ENCODE measurements at places on chromosomes 4 and X.
A peak's percentile ranks its signal among the peaks of the same experiment; 100 is the strongest.

- peak; percentile 96 for DNase-seq
Observed at GRCh38 chrX:14029425-14030173, at the start of gene GEMIN8. TSS of gene GEMIN8 (minus strand) at chrX:14029892. CDS start at chrX:14021478, 8,414 bp downstream.

- no peak for DNase-seq
Observed at GRCh38 chr4:128916832-128917231, 107.3 kb downstream of the JADE1 start.

DNA sequence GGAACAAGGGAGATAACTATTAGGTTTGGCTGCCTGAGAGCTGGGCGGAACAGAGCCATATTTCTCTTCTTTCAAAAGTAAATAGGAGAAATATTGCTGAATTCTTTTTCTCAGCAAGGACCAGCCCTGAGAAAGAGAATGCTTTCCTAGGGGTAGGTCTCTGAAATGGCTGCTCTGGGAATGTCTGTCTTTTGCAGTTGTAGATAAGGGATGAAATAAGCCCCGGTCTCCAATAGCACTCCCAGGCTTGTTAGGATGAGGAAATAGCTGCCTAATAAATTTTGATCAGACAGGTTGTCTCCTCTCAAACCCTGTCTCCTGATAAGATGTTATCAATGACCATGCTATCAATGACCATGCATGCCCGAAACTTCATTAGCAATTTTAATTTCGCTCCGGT, 207.8 kb upstream of the KIT start:
- DNase-seq = no peak

DNA sequence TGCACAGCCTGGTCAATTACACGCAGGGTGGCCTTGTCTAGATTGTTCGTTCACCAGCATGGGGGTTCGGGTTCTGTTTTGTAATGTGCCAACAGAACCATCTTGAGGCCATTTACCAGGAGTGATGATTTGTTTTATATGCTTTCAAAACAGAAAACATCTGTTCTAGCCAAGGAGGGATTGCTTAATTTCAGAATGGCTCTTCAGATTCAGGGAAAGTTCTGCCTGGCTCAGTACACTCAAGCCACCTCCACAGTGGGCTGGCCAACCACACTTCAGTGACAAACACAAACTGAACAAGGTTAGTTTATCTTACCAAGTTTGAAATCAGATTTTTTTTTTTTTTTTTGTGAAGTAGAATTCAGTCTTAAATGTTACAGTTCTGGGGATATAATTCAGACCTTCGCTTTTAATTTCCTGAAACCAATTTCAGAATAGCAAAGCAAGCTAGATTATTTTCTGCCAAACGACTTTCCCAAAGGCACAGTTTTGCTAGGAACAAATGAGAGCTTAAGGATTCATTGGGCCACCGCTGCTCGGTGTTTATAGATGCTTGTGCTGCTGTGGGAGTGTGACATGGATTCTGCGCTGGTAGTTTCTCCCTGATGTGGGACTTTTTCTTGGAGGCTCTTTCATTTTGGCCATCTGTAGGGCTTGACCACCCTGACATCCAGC, 23.4 kb downstream of the SMS start:
- DNase-seq = no peak

DNA sequence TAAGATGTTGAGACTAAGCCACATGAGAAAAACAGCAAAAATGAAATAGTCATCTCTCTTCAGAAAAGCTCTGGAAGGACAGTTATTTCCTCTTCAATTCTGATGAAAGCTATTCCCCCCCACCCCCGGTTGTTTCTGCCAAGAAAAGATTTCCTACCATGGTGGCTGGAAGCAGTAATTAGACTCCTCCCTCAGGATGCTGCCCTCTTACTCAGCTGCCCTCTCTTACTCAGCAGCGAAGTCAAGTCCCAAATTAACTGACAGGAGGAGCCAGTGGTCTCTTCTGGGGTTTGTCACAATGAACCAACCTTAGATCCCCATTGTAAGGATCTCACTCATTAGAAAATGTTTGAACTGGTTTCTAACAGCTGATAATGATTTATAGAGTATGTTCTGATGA, 38.0 kb downstream of the GPM6B start:
- no peak for DNase-seq

- DNase-seq = no peak
Observed at GRCh38 chrX:50700921-50701320, 113.1 kb downstream of the SHROOM4 start.

DNA sequence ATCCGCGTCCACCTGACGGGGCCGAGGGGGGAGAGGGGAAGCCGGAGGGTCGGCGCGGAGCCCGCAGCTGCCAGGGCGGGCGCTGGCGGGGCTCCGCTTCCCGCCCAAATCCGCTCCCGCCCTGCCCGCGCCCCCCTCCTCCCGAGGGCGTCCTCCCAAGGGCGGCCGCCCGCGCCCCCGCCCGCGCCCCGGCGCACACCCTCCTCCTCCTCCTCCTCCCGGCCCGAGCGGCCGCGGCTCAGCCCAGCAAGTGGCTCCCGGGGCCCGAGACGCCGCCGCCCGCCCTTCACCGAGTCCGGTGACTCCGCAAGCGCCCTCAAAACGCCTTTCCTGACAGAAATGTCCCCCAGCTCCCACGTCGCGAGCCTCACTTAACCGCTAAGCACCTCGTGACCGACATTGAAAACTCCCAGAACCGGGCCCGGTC, 487 bp downstream of the HMGB2 start:
- peak; percentile 26 for DNase-seq

- DNase-seq = no peak
Observed at GRCh38 chr4:120829113-120829831, 93.3 kb downstream of the PRDM5 start.

GRCh38 chr4:20544645-20545044, 155.6 kb upstream of the PACRGL start:
- DNase-seq = peak; percentile 71

DNA sequence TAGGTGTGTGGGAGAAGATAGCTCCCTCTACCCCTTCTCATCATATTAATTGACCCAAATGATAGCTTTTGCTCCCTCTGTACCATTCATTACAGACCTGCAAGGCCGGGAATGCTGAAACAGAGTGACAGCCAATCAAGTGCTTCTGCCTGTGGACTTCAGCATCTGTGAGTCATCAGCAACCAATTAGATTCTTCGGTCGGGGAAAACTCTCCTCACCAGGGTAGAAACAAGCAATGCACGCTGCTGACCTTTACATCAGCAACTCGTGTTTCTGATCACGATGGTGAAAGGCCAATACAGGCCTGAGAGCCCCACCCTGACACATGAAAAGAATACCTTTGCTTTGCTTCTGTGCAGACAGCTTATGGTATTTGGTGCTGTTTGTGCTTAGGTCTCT, 347.2 kb upstream of the DDX53 start:
- no peak for DNase-seq

DNA sequence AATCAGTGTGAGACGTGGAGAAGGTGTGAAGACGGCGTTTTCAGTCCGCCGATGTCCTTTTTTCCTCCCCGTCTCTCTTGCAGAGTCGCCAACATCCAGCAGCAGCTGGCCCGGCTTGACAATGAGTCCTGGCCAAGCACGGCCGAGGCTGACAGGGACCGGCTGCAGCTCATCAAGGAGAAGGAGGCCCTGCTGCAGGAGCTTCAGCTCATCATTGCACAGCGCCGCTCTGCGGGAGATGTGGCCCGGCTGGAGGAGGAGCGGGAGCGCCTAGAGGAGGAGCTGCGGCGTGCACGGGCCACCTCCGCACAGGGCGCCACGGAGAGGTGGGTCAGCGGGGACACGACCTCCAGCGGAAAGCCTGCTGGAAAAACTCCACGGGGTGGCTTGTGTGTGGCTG, 47.1 kb upstream of the CLCN4 start:
- DNase-seq = no peak

DNA sequence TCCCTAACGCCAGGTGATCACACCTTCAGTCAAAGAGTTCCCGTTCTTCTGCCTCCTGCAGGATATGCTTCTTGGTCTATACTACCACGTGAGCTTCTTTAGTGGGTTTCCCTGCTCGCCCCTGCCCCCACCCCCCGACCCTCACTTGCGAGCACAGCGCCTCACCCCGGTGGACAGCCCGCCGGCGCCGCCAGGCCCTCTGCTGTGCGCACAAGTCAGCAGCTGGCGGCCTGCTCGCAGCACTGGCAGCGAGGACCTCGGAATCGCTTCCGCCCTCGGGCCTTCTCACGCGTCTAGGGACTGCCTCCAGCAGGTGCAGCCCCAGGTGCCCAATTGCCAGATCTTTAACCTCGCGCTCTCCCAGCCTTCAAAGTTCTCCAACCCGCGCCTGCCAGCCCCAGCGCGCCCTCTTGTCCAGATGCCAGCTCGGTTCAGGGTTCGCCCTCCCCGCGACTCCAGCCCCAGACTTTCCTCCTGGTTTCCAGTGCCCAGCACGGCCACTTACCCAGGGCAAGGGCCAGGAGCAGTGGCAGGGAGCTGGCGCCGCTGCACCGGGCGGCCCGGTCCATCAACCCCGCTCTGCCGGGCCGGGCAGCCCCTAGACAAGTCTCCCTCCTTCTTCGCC, 454 bp downstream of the BTC start:
- DNase-seq = peak; percentile 74

- DNase-seq = peak; percentile 38
Observed at GRCh38 chr4:128787509-128788311, 21.8 kb upstream of the JADE1 start.

GRCh38 chrX:18674417-18674787, 2.5 kb upstream of the RS1 start:
- no peak for DNase-seq

DNA sequence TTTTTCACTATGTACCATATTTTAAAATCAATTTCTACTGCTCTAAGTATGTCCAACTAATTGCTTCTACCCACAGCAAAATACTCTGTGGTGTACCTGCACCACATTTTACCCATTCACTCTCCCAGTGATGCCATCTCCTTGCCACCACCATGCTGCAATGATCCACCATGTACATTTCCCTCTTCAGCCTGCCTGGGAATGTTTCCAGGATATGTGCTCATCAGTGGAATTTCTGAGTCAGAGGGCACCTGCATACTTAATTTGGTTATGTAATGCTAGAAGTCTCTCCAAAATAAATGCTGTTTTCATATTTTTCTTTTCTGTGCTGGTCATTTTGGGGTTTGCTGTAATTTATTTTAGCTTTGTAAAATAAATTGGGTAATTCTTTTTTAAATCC, 33.2 kb upstream of the OCIAD2 start:
- no peak for DNase-seq

DNA sequence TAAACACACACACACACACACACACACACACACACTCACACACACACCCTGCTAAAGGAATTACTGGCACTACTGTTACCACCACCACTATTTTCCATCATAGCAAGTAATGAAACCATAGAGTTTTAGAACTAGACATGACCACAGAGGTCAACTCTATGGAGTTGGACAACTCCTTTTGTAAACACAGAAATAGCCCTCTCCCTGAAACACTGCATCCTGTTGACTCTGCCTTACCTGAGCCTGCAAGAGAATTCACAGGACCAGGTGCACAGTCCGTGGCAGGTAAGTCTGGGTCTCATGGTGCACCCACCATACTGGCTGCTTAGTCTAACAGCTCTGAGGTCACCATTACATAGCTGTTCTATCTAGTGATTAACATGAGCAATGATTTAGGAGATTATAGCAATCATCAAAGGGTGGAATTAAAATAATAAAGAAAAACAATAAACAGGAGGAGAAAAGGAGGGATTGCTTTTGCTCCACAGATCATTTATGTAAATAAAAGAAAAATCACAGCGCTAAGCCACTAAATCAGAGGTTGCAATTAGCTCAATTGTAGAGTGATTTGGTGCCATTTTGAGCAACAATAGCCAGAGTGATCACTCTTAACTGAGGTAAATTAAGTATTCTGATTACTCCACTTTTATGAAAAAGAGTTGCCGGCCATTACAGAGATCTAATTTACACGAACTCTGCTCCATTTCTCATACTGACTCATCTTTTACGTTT, 340.0 kb upstream of the RASGEF1B start:
- DNase-seq = peak; percentile 75

GRCh38 chr4:37338972-37339371, 94.4 kb downstream of the NWD2 start:
- DNase-seq = no peak

DNA sequence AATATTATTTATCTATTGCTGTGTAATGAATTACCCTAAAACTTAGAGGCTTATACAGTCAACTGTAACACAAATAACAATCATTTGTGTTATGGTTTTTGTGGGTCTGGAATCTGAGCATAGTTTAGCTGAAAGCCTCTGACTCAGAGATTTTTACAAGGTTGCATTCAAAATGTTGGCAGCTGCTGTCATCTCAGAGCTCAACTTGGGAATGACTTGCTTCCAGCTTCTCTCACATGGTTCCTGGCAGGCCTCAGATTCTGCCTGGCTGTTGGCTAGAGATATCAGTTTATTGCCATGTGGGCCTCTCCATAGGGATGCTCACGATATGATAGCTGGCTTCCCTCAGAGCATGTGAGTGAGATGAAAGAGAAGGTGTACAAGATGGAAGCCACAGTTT, 70.2 kb upstream of the BRWD3 start:
- DNase-seq = no peak

- no peak for DNase-seq
Observed at GRCh38 chrX:38919202-38919601, 117.9 kb downstream of the MID1IP1 start.

DNA sequence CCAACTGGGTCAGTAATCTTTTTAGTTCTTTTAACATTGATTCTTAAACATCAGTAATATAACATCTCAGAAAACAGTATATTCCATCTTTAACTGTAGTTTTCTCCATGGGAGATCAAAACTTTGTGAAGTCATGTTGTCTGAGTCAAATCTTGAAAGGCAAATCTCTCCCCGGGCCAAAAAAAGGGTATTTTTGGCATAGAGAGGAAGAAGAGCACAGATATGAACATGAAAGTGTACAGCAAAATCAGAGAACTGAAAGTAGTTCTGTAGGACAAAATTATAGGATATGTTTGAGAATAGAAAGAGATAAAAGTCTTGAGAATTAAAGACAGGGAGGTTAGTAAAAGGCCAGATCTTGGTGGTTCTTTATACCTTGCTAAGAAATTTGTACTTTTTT, 176.4 kb upstream of the GYPA start:
- DNase-seq = no peak

DNA sequence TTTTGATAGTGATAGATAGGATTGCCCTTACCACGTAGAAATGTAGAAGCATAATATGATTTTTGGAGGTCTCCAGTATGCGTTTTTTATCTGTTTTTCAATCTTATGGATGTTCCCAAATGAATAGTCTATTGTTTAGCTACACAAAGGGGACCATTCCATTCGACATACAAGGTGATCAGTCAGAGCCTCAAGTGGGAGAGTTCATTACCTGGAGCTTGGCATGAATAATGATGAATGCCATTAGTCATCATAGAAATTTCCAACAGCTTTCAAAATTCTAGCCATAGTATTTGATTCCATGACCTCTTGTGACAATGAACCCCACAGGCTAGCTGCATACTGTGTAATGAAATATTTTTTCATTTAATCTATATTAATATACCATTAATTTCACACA, 123.6 kb downstream of the PDHA2 start:
- DNase-seq = peak; percentile 5

DNA sequence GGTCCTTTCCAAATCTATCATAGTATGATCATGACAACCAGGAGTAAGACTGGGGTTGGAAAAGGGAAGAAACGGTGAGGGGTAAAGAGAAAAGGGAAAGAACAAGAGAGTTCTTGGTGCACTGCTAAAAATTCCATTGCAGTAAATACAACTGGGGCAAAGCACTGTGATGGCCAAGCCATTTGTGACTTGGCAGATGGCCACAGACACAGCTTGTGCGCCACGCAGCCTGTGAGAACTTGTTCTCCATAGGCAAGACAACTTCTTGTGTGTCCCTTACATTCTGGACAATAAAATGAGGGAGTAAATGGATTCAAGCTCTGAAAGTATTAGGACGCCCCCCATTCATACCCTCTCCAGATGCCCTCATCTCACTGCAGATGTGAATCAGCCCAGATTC, 10.9 kb downstream of the MFAP3L start:
- DNase-seq = no peak

- no peak for DNase-seq
Observed at GRCh38 chrX:39729981-39730661, 367.6 kb downstream of the BCOR start.
